ENCODE measurements at places on chromosomes 5 and 9.
A peak's percentile ranks its signal among the peaks of the same experiment; 100 is the strongest.

- no peak for DNase-seq
Observed at GRCh38 chr5:179234563-179235135, 110.6 kb downstream of the ADAMTS2 start.

- DNase-seq = no peak
Observed at GRCh38 chr5:66808663-66809062, 212.5 kb downstream of the MAST4 start.

GRCh38 chr5:52758014-52758413, 29.7 kb upstream of the ITGA1 start:
- no peak for DNase-seq

DNA sequence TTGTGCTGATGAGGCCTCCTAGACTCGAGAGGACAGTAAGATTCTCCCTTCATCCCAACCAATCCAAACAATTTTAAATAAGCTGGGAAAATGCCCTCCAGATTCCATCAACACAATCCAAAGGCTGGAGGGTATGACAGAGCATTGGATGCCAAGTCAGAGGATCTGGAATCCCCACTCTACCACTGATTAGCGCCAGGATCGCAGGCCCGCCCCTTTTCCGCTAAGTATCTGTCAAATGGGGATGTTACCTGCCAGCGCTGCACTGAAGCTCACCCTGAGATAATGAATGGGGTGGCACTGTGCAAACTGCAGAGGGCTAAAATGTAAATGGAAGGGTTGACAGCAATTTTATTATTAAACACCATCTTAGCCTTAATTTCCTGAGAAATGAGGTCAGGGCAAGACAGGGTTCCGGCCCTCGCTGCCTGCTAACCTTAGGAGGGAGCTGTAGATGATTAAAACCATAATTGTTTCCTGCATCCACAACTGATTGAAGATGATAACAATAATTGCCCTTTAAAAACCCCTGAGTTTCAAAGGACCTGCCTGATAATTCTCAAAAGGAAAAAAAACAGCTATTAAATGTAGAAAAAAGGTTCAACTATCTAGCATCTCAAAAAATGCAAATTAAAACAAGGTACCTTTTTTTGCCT, 31.6 kb upstream of the GABBR2 start:
- DNase-seq = no peak

- DNase-seq = no peak
Observed at GRCh38 chr5:169142264-169142970, 158.5 kb downstream of the SLIT3 start.

DNA sequence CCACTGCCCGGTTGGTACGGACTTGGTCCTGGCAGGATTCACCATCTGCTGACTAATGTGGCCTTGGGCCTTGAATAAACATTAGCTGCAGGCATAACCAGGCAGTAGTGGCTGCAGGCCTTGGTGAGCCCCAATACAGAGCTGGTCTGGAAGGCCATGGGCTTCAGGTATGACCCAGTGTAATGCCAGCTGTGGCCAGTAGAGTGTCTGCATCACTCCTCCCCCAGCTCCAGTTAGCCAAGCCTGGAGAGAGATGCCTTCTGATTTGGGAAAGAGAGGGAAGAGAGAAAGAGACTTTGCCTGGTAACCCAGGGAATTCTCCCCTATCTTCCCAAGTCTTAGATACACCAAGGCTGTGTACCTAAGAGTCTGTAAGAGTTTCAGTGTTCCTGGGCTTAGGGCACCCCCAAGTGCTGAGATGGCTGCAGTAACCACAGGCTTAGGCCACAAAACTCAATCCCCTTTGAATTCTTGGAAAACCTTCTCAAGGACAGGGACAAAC, 5.6 kb upstream of the C5 start:
- no peak for DNase-seq

- no peak for DNase-seq
Observed at GRCh38 chr9:128245421-128246151, 30.2 kb downstream of the GOLGA2 start.

DNA sequence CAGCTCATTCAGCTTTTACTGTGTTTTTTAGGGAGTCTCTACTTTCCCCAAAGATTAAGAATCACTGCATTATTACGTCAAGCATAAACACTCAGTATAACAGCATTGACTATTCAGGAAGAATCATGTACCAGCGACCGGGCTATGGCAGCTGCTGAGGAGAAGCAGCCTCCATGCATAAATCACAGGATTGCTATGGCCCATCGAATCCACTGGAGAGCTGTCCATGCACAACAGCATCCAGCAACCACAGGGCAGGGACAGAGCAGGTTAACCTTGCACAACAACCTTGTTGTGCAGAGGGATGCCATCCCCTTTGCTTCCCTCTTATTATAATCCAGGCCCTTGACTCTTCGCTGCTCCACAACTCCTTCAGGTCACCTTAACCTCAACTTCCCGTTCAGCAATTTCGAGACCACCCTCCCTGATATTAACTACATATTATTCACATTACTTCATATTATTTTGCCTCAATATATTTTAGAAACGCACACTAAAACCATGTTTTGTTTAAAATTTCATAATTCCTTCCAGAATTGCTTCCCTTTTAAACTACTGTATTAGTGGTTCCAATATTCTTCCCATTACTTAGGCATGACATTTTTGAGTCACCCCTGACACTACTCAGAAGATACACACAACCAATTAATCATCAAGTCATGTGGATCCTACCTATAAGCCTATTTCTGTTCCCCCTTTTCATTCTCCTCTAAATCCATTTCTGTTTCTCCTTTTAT, 991 bp downstream of the IARS1 start:
- peak; percentile 77 for DNase-seq

GRCh38 chr9:76369583-76369982, 24.6 kb downstream of the RFK start:
- DNase-seq = no peak

GRCh38 chr9:124126648-124127646, 115.4 kb downstream of the LHX2 start:
- DNase-seq = peak; percentile 56

DNA sequence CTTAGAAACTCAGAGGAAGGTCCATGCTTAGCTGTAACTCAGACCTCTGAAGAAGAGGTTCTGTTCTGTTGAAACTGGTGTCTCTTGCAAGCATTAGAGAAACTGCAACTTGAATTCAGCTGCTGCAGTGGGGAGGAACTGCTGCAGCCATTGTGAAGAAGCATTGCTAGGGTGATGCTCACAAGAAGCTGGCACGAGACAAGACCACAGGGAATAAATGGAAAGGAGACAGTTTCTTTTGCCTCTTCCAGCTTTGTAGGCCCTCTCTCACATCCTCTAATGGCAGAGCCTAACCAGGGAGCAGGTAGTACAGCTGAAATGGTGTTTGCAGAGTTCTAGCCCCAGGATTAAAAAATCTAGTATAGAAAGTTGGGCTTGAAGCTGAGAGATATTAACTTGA, 148.0 kb upstream of the DMAC1 start:
- no peak for DNase-seq

- no peak for DNase-seq
Observed at GRCh38 chr9:76151267-76151666, 243.0 kb downstream of the RFK start.

DNA sequence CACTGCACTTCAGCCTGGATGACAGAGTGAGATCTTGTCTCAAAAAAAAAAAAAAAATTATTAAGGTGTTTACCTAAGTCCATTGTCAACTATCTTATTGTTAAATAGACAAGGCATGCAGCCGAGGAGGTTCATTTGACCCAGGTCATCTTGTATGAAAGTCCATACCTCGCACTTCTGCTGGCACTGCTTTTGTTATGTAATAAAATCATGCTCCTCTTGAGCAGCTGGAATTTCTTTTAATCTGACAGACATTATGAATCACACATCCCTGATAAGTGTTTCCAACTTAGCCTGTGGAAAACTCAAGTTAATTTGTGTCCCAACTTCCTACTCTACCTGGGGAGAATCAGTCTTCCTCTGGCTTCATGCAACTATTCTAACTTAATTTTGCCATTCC, 315.6 kb upstream of the KLF4 start:
- DNase-seq = no peak

DNA sequence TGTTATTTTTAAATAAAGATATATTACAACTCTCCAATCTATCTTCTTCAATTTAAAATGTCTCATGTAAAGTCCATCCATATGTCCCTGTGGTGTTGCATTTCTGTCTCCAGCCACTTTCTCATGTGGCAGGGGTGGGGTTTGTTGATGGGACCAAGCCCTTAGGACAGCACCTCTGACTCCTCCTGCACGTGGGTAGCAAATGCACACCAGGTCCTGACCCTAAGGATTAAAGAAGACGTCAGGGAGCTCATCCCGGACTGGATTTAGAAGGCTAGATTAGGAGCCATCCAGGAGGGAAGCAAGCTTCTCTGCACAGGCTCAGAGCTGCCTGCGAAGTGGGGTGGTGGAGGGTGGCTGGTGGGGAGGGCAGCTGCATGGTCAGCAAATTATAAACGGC, 38.9 kb upstream of the FAM120AOS start:
- no peak for DNase-seq

DNA sequence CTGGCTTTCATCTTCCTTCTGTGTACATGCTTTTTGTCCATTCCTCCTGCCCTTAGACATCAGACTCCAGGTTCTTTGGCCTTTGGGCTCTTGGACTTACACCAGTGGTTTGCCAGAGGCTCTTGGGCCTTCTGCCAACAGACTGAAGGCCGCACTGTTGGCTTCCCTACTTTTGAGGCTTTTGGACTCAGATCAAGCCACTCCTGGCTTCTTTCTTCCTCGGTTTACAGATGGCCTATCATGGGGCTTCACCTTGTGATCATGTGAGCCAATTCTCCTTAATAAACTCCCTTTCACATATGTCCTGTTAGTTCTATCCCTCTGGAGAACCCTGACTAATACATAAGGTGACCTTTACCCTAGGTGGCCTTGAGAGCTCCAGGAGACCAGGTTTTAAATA, 189.1 kb upstream of the CCNG1 start:
- DNase-seq = no peak

DNA sequence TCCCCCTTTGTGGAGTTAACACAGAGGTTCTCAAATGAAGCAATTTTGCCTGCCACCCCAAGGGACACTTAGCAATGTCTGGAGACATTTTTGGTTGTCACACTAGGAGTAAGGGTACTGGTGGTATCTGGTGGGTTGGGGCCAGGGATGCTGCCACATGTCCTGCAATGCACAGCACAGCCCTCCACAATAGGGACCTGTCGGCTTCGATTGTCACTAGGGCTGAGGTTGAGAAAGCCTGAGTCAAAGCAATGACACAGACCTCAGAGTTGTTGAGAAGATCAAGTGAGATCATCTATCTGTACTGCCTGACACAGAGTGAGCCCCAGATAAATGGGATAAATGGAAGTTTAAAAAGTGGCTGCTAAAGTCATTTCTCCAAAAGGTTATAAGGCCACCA, 249.2 kb upstream of the KLF4 start:
- DNase-seq = peak; percentile 57

DNA sequence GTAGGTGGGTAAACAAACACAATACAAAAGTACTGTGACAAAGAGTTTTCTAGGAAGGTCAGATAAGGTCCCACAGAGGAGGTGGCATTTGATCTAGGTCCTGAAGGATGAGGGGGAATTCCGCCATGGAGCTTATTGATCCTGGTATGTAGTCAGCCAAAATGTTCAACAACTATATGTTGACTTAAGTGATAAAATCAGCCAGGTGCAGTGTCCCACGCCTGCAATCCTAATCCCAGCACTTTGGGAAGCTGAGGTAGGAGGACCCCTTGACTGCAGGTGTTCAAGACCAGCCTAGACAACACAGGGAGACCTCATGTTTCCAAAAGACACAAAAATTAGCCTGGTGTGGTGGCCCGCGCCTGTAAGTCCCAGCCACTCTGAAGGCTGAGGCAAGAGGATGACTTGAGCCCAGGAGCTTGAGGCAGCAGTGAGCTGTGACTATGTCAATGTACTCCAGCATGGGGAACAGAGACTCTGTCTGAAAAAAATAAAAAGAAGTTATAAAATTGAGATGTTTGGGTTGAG, 46.4 kb upstream of the PLIN2 start:
- DNase-seq = peak; percentile 45

GRCh38 chr5:175547842-175548241, 69.5 kb downstream of the SFXN1 start:
- no peak for DNase-seq

GRCh38 chr9:92709954-92710353, 40.0 kb upstream of the IPPK start:
- DNase-seq = no peak

GRCh38 chr9:83959061-83959460, 21.0 kb downstream of the HNRNPK start:
- DNase-seq = no peak

GRCh38 chr5:84383816-84384603, 670 bp downstream of the EDIL3 start:
- no peak for DNase-seq

- DNase-seq = no peak
Observed at GRCh38 chr5:89595056-89595455, 712.1 kb upstream of the MEF2C start.

GRCh38 chr5:1080432-1080831, 31.4 kb downstream of the SLC12A7 start:
- no peak for DNase-seq

DNA sequence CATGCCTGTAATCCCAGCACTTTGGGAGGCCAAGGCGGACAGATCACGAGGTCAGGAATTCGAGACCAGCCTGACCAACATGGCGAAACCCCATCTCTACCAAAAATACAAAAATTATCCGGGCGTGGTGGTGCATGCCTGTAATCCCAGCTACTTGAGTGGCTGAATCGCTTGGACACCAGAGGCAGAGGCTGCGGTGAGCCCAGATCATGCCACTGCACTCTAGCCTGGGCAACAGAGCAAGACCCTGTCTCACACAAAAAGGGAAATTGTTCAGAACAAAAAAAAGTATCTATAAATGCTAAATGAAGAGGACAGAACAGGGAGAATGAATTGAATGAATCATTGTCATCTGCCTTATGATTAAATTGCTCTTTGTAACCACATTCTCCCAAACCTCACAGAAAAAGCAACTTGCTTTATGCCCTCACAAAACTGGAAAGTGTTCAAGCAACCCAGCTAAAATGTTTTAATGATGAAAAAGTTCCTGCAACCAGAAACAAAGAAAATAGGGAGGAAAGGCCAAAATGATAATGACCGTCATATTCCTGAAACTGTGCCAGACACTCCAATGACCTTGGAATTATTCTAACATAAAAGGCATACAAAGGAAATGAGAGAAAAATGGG, 83.7 kb downstream of the SERINC5 start:
- no peak for DNase-seq

- no peak for DNase-seq
Observed at GRCh38 chr9:97571664-97572063, 61.5 kb downstream of the TSTD2 start.

- no peak for DNase-seq
Observed at GRCh38 chr5:65359569-65359968, 122.2 kb downstream of the ADAMTS6 start.

- DNase-seq = no peak
Observed at GRCh38 chr5:82097-82496, 9.9 kb upstream of the PLEKHG4B start.

DNA sequence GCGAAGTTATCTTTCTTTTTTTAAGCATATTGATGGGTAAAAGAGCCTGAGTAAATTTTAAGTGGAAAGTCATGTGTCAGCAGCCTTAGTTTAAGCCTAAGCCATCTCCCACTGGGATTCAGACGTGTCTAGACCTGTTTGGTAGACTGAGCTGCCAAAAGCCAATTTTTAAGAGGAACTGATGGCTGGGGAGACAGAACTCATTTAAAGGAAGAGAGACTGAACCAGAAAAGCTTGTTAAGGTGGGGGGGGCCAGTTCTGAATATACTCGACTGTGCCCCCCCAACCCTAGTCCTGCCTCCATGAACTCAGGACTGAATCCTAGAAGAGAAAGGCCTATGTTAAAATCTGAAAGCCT, 58.3 kb upstream of the PLPP1 start:
- no peak for DNase-seq

GRCh38 chr9:76456202-76456926, 2.6 kb upstream of the GCNT1 start:
- no peak for DNase-seq

- no peak for DNase-seq
Observed at GRCh38 chr9:35001285-35001677, 11.7 kb downstream of the DNAJB5 start.

Measured in inflammatory macrophage treated with lipopolysaccharide for 4 hours (primary cell).